Bone marrow (tissue), 2 donors: ENCODE measurements at places on chromosomes 6 and 20.

- no peak for DNase-seq
Observed at GRCh38 chr6:21185861-21186478, 407.6 kb upstream of the SOX4 start.

- no peak for DNase-seq
Observed at GRCh38 chr6:84282550-84282949, 55.1 kb upstream of the CEP162 start.

DNA sequence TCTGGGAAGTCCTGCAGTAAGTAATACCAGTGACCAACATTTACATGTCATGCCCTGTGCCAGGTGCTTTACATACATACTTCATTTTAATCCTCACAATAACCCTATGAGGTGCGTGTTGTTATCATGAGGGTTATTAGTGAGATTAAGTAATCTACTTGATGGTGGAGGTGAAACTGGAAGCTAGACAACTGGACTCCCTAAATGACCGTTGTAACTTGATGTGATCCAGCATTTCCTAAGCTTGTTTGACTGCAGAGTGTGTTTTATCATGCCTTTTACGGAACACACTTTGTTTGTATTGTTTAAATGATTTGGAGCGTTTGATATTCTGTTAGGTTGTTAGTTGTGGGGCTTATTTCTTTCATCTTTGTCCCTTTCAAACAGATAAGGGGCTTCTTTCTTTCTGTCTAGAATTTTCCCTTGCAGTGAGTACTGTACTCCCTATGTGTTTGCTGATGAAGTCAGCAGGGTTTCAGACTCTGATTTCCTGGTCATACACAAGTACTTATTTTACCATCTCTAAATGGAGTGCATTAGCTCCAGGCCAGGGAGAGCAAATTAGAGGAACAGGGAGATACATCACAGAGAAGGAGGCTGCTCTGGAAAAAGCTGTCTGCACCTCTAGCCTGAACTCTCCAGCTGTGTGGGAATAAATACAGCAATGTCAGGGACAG, 29.7 kb downstream of the CHMP4B start:
- no peak for DNase-seq

GRCh38 chr6:74065705-74066104, 369.7 kb downstream of the CD109 start:
- DNase-seq = no peak

DNA sequence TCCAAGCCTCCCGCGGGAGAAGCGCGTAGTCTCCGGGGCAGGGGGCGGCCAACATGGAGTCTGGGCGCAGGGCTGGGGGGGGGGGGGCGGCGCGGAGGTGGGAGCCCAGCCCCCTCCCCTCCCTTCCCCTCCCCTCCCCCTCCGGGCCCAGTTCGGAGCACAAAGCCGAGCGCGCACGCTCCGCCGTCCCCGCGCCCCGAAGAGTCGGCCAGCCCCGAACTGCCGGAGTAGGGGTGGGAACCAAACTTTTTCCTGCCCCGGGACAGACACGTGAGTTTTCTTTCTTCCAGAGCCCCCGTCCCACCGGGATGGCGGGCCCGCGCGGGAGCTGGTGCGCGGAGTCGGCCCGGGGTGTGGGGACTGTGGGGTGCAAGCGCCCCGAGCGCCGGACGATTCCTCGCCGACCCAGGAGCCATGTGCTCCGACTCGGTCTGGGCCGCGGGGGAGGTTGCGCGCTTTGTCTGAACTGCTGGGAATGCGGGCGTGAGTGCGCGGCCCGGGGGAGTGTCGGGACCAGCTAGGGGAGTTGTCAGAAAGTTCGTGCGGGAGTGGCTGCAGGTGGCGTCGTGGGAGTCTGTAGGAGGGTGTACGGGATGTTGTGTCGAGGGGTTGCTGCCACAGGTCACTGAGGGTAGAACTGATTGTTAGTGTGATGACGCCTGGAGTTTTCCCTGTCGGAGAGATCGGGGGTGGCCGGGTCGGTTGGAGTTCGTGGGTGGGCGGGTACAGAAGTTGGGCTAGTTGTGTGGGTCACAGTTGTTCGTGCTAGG, 1.2 kb downstream of the TGIF2 start:
- DNase-seq = peak; percentile 44

- DNase-seq = no peak
Observed at GRCh38 chr6:126531286-126531685, 191.4 kb downstream of the CENPW start.

- no peak for DNase-seq
Observed at GRCh38 chr20:24954151-24954550, 5.1 kb downstream of the CST7 start.

GRCh38 chr6:93300661-93301060, 118.7 kb downstream of the EPHA7 start:
- DNase-seq = no peak

DNA sequence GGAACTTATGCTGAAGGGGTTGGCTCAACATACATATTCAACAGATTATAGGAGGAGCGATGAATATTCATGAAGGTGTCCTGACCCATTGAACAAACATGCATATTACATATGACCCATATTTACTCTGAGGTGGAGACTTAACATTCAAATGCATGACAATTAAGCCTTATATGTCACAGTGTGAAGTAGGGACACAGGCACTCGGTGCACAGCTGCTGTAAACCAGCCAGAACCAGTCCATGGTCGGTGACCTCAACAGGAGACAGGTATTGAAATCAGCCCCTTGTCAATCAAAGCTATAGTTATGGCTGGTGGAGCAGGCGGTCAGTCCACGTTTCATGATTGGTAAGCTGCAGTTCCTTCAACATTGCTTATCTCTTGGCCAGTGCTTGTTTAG, 347.3 kb downstream of the THBS2 start:
- DNase-seq = no peak

DNA sequence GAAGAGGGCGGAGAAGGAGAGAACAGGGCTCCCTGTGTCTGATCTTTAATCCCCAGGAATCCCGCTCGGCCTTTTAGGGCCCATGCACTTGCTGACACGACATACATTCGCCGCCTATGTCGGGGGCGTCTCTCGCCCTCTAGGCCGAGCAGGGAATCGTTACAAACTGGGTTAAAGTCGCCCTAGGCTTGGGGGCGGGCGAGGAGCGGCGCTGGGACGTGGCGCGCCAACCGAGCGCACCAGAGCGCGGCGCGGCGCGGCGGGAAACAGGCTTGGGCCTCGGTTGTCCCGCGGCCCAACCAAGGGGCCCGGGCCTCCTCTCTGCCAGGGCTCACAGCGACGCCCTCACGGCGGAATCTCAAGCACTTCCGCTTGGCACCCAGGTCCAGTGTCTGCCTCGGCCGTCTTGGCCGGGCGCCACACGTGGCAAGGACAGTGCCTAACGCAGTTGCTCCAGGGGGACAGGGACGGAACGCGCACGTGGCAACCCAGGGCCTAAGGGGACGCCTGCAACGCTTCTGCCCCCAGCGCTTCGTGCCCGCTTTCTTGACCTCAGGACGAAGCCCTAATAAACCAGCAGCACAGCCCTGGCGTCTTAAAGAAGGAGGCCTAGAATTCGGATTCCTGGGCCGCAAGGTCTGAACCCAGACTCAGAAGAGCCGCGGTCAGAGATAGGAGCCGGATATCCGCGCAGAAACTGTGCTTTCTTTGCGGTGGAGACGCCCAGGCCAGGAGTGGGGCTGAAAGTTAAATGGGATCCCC, 71.5 kb downstream of the NCR2 start:
- DNase-seq = no peak

DNA sequence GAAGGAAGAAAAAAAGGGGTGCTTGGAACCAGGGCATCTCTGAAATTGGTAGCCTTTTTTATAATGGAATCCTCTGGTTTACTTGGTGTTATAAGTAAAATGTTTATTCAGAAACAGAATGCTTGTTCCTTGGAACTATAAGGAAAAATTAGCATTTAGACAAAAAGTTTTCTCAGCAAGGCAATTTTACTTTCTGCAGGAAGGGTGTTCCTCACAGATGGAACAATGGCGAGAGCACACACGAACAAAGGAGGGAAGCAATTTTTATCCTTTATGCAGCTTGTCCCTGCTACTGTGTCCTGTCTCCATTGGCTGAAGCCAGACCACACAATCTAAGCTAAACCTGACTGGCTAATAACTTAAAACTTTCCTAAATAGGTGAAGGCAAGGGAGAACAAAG, 22.7 kb upstream of the FANCE start:
- no peak for DNase-seq

DNA sequence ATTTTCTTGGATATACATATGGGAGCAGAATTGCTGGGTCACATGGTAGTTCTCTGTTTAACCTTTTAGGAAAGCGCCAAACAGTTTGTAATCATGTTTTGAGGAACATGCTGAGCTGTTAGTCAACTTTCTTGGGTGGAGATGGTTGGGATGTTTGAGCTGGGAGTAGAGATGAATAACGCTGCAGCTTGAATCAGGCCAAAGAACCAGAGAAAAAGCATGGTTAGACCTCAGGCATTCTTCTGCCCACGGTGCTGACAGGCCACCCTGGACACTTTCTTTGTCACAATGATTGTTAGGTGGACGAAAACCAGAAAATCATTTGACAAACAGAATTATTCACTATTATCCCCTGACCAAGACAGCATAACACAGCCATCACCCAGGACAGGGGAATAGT, 66.8 kb downstream of the PRDM1 start:
- DNase-seq = no peak

DNA sequence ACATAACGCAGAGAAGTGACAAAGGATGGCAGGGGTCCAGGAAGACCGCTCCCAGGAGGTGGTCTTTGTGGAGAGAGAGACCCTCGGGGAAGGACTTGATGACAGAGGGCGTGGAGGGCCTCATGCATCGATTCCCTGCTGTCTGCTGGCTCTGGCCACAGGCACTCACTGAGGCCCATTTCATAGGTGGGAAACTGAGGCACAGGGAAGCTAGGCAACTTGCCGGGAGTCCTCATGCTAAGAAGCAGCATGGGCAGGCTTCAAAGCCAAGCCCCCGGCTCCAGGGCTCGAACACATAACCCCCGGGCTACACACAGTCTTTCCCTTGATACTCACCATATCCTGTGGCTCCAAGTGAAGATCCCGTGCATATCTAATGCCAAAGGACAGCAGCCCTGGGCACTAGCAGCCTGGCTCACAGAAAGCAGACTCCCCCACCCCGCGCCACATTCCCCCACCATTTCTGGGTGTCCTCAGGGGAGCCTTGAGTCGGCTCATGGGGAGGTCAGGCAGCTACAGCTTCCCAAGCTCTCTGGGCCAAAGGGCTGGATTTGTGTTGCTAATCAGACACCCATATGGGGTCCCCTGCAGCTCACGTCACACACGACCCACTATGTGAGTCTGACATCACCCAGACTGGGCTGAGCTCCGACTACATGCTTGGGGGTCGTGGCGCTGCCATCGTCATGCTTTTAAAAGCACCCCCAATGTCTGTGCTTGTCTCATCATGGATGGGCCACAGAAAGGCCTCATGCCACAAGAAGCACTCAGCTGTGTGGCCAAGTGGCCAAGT, 130.9 kb upstream of the PMEPA1 start:
- no peak for DNase-seq

DNA sequence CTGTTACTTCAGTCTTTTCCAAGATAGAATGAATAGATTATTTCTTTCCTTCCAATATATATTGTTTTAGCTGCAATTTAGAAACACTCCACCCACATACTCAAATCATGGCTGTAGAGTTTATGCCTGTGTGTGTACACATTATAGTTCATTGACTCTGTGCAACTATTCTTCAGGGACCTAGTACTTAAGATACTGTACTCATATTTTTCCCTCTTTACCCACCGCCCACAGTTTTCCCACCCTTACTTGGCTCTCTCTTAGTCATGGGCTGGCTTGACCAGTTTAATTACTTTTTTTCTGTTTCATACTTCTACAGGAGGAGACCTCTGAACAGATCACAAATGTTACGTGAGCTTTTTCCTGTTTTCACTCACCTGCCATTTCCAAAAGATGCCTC, 30.4 kb downstream of the C6orf89 start:
- no peak for DNase-seq

DNA sequence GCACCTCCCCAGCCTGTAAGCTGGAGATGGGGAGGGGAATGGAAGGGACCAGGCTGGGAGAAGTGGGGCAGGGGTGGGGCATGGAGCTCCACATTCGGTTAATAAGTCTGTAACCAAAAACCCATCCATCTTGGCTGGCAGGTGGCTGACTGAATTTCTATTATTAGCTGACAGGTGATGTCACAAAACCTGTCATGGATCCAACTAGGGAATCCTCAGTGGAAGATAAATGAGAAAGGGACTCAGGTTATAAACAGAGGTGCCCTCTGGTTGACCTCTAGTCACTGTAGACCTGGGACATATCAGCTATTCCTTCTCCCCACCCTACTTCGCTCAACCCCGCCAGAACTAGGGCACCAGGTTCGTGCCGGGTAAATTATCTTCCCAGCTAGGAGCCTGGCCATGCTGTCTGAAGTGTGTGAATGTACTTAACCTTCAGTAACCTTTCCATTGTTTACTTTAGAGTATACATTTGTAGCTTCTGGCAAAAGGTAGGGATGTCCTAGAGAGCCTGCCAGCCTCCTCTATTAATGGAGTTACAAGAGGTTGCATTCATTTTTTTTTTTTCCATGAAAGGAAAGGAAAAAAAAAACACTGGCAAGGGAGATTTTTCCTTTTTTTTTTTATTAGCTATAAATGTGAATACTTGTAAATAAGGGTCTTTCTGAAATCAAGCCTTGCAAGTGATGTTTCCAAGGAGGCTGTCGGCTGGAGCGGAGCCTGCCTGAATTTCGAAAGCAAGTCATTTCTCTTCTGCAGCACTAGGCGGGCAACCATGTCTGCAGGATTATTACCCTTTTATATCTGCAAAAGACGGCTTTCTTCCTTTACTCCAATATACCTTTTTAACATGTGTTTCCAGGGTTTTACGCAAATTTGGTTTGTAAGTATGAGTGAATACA, 135.9 kb downstream of the TMEM242 start:
- DNase-seq = no peak

- no peak for DNase-seq
Observed at GRCh38 chr6:143299253-143300166, 151.0 kb downstream of the ADAT2 start.

DNA sequence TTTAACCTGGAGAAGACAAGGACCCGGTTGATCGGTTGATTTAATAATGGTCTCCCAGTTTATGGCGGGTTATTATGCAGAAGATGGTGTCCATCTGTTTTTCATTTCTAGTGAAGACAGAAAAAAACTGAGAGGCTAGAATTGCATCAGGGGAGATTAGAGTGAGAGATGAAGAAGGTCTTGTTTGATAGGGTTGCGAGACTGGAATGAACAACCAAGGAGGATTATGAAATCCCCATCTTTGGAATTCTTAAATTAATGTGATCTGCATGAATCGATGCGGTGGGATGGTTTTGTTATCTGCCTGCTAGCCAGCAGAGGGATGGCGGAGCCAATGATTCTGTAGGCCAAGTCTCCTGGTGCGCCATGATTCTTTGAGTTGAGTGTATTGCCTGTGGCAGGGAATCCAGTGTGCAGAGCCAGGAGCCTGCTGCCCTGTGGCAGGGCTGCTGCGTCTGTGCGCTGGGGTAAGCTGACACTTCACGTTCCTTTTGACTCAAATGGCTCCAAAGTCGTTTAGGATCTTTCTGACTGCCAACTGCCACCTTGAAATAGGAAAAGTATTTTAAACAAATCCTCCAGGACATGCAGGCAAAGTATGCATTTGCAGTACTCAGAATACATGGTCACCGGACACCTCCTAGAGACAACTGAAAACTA, 200.1 kb downstream of the CLIC5 start:
- DNase-seq = no peak

DNA sequence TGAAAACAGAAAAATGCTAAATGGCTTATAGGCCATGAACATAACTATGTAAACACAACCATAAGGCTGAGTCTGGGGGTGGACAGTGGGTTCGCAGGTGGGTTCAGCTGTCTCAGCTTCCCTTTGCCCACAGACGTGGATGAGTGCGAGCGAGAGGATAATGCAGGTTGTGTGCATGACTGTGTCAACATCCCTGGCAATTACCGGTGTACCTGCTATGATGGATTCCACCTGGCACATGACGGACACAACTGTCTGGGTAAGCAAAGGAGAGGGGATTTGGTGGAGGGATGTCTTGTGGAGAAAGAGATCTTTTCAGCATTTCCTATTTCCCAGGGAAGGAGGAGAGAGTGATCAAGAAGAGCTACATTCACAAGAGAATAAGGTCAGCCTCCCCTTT, 14.7 kb downstream of the SCUBE3 start:
- DNase-seq = no peak
